ENCODE measurements at places on chromosomes 16 and 17.

DNA sequence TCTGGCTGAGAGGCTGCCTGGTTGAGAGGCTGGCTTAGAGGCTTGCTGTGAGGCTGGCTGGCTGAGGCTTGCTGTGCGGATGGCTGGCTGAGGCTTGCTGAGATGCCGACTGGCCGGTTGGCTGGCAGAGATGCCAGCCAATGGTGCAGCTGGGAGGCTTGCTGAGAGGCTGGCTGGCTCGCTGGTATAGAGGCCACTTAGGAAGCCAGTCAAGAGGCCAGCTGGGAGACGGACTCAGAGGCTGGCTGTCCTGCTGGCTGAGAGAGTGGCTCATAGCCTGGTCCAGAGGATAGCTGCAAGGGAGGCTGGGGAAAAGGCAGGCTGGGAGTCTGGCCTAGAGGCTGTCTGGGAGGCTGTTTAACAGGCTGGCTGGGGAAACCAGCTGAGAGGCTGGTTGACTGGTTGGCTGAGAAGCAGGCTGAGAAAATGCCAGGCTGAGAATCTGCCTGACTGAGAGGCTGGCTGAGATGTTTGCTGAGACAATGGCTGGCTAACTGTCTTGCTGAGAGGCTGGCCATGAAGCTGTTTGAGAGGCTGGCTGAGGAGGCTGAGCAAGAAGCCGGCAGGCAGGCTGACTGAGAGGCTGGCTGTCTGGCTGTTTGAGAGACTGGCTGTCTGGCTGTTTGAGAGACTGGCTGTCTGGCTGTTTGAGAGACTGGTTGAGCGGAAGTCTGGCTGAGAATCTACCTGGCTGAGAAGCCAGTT lies 37.5 kb upstream of the ACSM2B start:
- no peak for DNase-seq

DNA sequence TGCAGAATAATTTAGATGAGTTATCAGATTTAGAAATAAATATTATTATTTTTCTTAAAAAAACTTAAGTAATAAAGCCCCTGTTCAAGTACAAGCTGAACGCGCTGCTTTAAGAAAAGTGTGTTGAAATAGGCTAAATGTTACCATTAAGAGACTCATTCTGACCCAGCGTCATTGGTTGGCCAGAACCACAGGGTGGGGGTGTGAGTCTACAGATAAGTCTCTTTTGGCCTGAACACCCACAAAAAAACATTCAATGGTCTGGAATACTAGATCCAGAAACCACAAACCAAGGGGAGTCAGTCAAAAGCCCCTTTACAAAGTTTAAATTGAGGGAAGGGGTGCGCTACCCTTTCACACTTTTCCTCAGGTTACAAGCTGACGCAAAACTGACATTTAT lies 776.1 kb downstream of the KCNJ2 start:
- no peak for DNase-seq

DNA sequence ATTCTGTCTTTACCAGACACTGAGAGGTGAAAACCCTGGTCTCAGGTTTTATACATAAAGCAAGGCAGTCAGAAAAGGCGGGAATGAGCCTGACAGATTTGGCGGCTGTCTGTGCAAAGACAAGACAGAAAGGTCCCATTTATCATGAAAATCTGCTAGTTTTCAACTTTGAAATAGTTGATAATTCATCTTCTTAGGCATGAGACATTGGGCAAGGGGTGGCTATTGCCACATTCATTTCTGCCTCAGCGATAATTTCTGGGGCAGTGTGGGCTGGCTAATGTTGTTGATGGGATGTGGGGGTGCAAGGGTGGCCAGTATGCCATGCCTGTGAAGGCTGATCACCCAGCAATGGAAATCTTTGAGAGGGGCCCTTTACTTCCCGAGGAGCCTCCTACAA lies 173.8 kb upstream of the RPH3AL start:
- no peak for DNase-seq

DNA sequence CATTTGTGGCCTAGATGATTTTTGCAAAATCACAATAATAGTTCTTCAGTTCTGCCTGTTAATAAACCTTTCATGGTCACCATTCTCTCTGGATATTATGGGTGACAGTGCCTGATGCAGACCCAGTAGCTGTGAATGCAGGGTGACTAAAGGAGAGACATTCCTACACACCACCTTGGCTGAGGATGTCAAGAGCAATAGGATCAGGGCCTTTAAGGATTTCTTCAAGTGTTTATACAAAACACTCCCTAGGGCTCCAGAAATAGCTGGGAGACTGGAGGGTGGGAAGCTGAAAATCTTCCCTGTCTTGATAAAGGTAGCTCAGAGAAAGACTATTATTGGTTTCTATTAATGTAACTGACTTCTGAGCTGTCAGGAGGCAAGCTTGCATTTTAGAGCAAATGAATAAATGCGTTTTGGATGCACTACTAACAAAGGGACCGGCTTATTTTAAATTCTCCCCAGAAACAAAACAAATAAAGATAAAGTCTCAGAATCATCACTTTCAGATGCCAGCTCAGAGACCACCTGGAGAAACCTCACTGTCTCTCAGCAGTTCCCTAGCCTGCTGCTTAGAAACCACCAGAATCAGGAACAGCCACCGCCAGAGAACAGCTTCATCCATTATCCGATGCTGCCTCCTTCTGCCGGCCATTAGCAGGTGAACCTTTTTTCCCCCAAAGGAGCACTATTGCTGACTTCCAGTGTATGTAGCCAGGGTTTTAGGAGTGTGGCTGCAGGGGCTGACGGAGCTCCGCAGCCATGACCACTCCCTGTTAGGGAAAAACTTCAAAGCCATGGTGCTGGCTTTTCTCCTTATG lies 171.4 kb upstream of the DYNLRB2 start:
- peak; percentile 69 for DNase-seq

DNA sequence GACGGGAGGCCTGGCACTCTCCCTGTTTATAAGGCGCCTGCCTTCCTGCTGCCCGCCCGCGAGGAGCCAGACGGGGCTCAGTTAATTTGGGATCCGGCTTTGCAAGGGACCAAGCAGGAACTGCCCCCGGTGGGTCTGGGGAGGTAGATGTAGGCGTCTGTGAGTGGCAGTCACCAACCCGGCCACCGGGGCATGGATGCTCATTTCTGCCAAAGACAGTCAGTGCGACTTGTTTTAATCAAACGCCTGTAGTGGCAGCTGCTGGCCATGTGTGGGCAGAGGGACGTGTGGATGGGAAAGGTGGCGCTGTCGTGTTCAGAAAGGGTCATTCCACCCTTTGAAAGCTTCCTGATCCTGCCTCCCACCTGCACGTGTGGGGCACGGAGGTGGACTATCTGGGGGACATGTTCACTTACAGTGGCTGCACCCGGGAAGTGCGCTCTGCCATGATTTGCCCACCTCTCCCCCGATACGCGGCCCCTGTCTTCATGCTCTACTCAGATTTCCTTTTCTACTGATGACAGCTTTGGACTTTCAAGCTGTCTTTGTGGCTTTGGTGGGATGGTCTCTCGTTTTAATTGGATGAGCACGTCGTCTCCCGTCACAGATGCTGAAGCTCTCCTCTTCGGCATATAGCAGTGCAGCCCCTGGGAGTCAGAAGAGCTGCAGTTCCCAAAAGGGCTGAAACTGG lies 60.3 kb upstream of the CIBAR2 start:
- peak; percentile 80 for DNase-seq

DNA sequence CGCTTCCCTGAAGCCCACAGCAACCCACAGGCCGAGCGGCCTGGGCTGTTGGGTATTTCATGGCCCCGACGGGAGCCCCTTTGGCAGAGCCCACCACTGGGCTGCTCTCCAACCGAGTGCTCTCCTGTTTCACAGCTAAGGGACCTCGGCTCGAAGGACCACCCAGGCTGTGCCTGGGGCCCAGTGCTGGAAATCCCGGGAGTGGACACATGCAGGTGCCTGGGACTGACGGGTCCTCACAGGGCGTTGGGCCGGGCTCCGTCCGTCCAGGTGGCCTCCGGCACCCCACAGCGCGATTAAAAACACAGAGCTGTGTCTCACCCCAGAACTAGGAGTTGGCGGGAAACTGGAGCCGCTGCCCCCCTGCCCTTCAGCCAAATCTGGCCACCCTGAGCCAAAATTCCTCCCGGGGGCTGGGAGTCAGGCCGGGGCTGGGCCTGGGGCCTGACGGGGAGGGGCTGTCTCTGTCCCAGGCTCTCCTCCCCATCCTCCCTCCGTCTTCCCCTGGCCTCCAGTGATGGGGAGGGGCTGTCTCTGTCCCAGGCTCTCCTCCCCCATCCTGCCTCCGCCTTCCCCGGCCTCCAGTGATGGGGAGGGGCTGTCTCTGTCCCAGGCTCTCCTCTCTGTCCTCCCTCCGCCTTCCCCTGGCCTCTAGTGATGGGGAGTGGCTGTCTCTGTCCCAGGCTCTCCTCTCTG lies 14.1 kb downstream of the UTS2R start:
- no peak for DNase-seq

GRCh38 chr17:17684906-17685774 lies 3.9 kb downstream of the RAI1 start:
- no peak for DNase-seq

DNA sequence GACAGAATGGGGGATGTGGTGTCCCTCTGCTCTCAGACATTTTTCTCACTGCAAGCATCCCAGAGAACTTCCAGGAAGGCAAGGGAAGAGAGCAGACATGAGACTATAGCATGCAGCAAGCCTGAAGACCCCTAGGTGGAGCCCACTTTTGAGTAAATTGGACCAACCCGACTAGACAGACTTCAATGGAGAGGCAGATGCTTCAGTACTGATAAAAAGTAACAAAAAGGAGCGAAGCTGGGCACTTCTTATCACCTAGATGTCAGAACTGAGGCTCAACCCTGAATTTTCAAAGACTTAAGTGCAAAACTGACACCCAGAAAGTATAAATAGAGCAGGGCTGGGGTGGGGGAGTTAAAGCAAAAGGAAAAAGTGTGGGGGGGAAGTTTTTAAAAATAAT lies 130.8 kb downstream of the PMP22 start:
- no peak for DNase-seq

DNA sequence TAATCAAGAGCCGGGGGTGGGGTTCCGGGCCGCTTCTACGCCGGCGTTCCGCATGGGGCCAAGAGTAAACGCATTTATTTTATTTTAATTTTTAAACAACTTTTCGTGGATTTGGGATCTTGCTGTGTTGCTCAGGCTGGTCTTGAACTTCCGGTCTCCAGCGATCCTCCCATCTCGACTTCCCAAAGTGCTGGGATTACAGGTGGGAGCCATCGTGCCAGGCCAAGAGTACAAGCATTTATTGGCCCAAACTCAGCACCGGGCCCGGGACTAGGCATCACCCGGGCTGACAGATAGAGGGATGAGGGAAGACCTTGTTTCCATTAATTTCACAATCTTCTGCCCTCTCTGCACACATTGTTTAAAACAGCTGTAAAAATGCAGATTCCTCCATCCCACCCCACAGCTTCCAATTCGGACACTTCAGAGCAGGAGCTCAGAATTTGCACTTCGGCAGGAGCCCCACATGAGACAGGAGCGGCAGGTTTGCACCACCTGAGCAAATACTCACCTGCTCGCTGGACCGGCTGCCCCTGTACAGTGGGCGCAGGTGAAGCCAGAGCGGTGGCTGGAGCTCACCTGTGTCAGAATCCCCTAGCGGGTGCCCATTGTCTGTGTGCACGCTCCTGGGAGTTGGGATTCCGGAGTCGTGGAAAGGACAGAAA lies 663 bp upstream of the GINS2 start:
- no peak for DNase-seq

DNA sequence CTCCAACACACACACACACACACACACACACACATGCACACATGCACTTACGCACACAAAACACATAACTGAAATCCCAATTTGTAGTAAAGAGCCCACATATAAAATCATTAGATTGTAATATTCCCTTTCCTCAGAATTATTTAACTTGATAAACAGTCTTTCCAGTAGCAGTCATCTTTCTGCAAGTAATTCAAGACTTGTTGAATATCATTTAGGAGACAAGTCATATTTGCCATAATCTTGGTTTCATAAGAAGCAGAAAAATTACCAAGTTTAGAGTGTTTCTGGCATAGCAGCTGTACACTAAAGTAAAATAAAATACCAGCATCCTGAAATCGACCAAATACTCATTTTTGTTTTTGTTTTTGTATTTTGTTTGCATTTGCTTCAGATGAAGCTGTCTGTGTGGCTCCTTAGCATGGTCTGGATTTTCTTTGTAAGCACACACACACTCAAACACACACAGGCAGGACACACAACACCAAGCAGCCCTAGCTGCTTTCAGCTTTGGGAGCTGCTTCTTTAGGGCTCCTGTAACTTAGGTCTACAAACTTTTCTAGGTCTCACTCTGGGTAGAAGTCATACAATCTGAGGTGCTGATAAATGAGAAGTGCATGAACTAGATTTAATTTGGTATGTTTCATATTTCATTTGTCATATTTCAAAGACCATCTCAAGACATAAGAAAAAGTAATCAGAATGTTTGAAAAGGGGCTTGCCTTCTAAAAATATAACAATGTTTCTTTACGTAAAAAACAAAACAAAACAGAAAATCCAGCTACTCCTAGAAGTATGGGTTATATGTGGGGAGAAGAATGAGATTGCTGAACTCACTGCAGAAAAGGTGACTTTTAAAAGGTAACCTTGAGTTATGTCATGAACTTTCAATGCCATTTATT lies 3.0 kb downstream of the SALL1 start:
- DNase-seq, result no peak

- DNase-seq, result no peak
Measured at GRCh38 chr17:9308069-9308468, 267.6 kb downstream of the STX8 start.

DNA sequence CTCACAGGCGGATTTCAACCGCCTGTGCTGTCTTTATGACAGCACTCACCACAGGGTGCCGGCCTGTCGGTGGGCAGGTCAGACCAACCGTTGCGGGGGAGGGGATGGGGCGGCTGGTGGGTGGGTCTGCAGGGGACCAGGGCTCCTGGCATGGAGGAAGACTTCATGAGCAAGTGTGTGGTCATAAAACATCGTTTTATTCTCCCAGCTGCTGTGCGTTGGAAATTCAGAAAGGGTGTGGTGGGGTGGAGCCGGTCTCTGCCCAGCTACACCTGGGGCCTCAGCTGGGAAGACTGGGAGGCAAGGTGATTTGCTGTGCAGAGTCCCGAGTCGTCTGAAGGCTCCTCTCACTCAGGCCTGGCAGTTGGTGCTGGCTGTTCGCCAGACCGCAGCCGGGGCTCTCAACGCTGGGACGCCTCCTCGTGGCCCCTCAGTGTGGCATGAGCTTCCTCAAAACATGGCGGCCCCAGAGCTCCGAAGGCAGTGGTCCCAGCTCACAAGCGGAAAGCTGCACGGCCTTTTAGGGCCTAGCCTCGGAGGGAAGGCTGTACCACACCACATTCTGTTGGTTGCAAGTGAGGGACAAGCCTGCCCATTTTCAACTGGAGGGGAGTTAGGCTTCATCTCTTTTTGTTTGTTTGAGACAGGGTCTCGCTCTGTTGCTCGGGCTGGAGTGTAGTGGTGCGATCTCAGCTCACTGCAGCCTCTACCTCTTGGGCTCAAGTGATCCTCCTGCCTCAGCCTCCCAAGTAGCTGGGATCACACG lies 45.8 kb upstream of the GSE1 start:
- no peak for DNase-seq

- DNase-seq, result no peak
Measured at GRCh38 chr16:79212114-79212791, 388.3 kb downstream of the MAF start.
